ENCODE measurements at places on chromosomes 11 and 22.

DNA sequence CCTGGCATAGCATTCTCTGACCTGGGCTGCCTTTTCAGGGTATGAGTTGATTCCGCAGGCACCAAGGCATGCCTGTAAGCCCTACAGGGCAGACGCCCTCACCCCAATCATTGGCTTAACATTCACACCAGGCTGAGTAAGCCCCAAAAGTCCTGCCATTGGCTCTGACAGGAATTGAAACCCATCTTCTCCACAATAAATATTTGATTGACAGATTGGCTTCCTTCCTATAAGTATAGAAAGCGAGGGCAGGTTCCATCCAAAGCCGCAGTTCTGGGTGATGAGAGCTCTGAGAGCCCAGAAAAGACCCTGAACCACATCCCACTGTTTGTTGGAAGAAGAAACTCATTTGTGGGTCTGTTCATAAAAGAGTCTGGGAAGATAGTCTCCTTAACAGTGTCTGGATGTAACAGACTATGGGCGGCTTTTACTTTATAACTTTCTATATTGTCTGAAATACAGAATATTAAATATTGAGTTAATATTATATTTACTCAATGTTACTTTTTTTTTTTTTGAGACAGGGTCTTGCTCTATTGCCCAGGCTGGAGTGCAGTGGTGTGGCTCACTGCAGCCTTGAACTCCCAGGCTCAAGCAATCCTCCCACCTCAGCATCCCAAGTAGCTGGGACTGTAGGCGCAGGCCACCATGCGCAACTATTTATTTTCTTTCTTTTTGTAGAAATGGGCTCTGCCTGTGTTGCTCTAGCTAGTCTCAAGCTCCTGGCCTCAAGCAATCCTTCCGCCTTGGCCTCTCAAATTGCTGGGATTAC, 46.8 kb downstream of the FAM83F start:
- no peak for DNase-seq

DNA sequence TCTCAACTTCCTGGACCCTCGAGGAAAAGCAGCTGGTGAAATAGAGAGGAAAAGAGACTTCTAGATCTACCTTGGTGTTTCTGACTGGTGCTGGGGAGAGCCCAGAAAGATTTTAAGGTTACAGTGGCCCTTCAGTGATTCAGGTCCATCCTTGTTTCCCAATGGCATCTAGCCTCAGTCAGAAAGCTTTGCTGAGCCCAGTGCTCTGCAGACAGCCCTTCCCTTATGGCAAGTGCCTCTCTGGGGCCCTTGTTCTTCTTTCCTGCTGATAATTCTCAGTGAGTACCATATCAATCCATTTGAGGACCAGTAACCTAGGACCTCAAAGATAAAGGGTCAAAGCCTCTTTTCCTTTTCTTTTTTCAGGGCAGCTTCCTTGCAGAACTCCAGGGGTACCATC, 25.1 kb upstream of the TMEM135 start:
- no peak for DNase-seq

DNA sequence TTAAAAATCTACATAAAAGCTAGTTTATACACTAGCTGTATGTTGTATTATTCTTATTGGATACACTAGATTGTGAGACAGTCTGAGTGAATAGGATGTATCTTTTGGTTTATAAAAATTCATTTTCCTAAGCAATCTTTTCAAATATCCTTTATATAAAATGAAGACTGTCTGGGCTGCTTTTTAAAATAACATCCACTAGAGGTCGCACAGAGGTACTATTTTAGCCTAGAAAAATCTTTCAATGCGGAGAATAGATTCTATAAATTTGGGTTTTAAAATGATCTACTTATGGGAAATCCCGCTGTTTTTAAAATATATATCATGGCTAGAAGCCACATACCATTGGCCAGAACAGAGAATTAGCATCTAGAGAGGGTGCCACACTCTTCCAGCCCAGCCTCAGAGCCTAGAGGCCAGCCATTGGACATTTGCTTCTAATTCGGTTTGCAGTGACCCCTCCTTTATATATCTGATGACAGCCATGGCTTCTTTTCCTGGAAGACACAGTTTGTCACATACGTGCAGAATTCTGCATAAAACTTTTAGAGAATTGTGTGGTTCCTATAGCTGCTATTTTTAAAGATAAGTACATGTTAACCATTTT, 7.3 kb downstream of the C11orf97 start:
- no peak for DNase-seq

- DNase-seq: no peak
Measured at GRCh38 chr11:27838674-27839073, 138.4 kb upstream of the BDNF start.

- DNase-seq: no peak
Measured at GRCh38 chr11:47488111-47488510, 39.2 kb upstream of the RAPSN start.

DNA sequence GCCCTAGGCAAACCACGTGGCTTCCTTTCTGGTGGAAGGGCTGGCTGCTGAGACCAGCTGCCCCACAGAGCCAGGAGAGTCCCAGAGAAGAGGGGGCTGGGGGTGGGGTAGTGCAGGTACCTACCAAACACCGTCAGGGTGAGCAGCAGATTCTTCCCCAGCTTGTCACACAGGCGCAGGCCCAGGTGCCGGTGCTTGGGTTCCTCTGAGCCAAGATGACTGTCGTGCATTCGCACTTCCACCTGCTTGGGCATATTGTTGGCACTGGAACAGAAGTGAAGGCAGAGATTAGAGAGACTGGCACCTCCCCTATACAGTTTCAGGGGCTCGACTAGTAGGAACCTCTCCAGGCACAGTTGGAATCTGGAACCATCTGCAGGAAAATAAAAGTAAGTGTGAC, 102.1 kb downstream of the SLC1A2 start:
- no peak for DNase-seq

GRCh38 chr22:26957897-26958296, 300.5 kb downstream of the MIAT start:
- no peak for DNase-seq

GRCh38 chr11:492427-493226, 14.4 kb downstream of the RNH1 start:
- DNase-seq: no peak

DNA sequence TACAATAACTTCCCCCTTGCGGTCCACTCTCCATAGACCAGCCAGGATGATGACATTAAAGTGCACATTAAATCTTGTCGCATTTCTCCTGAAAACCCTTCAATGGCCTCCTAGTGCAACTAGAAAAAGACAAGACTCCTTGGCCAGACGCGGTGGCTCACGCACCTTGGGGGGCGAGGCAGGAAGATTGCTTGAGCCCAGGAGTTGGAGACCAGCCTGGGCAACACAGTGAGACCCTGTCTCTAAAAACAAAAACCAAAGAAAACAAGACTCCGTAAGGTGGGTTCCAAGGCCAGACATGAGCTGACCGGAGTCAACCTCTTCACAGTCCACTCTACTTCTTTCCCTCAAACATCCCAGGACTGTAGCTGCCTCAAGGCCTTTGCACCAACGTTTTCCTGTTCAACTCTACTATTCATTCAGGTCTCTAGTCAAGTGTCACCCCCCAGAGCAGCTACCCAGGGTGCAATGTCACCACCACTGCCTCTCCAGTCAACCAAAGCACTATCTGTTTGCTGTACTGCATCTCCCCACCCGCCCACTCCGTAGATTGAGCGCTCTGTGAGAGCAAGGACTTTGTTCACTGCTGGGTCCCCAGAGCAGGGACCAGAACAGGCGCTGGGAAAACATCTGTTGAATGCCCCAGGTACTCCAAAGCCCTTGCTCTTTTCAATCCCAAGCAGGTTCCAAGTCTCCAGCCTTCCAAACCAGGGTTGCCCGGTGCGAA, 739 bp downstream of the ZMAT5 start:
- no peak for DNase-seq

GRCh38 chr11:134792044-134792443, 380.0 kb upstream of the B3GAT1 start:
- DNase-seq: no peak

- no peak for DNase-seq
Measured at GRCh38 chr22:46433318-46433717, 97.8 kb downstream of the TRMU start.

DNA sequence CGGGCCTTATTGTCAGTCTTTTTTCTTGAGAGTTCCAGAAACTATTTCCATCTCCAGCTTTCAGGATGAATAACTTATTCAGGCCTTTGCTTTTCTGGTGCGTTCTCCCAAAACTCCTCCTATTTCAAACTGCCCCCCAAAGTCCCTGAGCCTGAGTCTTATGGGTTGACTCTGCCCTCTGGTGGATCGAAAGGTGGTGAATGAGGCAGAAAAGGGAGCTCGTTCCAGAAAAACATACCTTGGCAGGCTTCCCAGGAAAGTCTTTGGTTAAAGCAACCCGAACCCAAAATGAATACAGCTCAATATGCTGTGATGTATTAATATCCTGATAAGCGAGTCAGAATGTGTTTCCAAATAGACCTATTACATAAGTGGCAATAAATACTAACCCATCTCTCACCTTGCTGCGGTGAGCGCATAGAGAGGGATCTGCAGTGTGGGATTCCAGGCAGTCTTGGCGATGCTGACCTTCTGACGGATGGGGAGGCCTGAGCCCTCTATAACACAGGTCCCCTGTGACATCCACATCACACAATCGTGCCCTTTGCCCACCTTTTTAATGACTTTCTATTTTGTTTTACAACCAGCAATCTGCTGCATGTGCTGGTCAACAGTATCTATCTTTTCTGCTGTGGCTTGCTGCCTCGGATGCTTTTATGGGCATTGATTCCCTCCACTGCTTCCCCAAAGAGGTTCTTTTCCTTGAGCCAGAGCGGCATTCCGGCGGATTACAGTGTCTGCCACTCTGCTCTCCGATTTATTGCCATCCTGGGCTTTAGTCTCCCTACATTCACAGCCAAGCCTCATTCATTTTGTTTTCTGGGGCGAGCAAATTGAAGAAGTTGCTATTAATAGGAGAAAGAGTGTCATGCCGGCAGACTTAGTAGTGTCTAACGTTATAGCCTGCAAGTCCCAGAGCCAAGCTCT, 756.8 kb downstream of the NTM start:
- DNase-seq: peak; percentile 65

All from left renal cortex interstitium (tissue), 4 donors.